ENCODE measurements at places on chromosomes 1 and 21. TPM values are rescaled to one million over a fixed set of nuclear protein-coding genes. Genes with fewer than 3 reads are reported as not detected.
A peak's percentile ranks its signal among the peaks of the same experiment; 100 is the strongest.

GRCh38 chr1:156391366-156391677 lies 22.3 kb downstream of the RHBG start:
- DNase-seq, result no peak

Gene IFNAR1
- 17.2 TPM for total RNA-seq

DNA sequence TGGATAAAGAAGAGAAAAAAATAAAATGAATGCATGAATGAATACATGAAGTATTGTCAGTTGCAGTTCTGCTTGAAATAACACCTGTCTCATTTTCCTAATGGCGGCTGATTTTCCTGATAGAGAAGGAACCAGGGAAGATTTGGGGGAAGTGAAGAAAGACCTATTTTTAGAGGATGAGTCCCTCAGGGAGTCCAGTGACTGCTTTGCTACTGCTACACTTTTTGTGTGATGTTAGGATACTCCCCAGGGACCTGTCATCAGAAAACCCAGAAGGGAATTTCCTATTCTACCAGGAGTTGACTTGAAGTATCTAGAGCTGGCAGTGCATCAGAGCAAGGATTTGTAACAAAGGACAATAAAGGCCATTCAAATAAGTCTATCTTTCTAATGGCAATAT lies 114.8 kb downstream of the MAB21L3 start:
- no peak for DNase-seq

Gene CD53
- 166 TPM for total RNA-seq

DNA sequence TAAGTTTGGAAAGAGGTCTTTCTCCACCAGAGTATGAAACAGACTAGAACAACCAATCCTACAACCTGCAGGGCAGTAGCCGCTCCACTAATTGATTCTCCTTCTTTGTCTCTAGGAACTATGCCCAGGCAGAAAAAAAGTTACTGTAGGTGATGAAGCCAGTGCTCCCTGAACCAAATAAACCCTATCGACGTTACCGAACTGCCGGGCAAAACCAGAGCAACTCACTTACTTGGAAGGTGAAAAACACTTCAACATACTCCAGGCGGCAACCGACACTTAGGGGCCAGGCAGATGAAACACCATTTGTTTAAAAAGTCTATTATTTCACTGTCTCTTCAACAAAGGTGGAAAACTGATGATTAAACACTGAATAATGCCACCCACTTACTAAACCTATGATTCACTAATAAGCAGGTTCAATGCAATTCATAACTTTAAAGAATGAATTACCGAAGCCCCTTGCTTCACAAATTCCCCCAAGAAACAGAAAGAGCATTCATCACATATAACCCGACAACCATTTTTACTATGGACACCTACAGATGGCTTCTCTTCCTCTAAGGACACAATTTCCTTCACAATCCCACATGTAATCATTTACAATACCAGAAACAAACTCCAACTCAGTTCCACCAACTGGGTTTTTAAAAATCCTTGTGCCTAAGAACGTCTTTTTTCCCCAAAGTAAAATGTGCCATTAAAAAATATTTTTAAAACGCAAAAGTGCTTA lies 1.6 kb downstream of the NRIP1 start:
- peak; percentile 73 for DNase-seq

Data from thymus (tissue), 14 donors.